Activated naive CD8-positive, alpha-beta T cell treated with anti-CD3 and anti-CD28 coated beads, Interleukin-2, amount 50 U/mL, for 16 hours (primary cell): ENCODE measurements at places on chromosomes 3 and 15.

DNA sequence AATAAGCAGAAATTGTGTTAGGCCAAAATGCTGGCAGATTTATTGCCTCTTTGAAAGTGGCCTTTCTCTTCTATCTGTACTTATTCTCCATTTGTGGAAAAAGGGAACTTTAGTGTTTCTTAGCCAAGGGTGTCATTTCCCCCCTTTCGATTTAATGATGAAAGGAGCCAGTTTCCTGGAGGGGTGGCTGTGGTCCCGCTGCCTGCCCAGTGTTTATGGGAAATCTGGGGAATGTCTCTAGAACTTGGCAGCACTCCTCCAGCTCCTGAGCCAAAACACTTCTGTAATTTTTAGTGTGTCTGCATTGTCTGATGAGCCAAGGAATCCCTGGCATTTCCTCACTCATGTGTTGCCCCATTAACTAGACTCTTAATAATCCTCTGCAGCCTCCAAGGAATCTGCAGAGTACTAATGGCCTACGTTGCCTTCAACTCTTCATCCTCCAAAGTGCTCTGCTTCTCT lies 448.8 kb downstream of the GRM7 start:
- DNase-seq = no peak

GRCh38 chr3:125403789-125404188 lies 28.7 kb upstream of the ZNF148 start:
- DNase-seq = no peak

DNA sequence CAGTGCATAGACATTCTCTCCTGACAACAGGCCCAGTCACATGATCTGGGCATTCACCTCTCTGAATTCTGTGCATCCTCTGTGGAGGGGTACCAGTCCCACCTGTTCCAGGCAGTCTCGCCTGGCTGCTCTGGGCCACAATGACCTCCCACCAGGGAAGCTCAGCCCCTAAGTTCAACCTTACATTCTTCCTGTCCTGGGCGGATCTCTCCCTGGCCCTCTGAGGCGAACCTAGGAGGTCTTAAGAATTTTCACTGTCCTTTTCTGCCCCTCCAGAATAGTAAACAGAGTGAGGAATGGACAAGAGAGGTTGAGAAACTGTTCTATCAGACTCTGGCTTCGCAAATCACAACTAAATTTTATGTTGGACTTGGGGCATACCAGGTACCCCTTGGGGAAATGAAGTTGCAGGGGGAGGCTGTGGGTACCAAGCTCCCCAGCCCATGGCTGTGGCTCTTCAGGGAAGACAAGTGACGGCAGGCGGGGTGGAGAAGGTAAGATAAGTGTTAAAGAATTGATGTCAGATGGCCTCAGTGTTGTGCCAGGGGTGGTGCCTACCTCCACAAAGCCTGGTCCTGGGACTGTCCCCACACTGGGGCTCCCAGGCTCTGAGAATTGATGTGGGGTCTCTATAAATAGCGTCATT lies 5.3 kb downstream of the SCN5A start:
- DNase-seq = no peak

DNA sequence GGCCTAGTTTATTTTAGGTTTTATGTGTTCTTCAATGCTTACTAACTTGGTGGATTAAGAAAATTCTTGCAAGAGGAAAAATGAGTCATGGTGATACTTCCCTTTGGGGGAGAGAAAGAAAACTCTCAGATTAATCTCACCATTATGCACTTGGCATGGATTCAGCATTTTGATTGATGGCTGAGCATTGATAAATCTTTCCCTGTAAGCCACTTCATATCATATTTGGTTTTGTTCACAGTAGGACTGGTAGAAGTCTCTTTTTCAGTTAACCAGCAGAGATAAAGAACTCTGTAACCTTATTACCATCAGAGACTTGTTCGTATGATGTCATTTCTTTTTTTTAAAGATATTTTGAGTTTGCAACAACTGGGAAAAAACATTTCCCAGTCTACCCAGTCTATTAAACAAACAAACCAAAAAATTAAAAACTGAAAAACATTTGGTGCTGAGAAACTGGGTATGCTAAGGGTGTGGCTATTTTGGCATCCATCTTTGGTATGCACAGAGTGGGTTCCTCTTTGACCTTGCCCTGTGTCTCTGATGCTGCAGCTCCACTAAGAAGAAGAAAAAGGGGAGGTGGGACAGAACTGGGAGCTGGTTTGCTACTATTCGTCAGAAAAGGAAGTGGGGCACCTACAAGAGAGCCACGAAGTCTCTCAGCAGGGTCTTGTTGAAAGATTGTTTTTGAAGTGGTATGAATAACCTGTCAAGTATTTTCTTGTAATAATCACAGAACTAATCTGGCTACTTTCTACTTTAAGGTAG lies 17.2 kb downstream of the TMOD3 start:
- DNase-seq = no peak

- DNase-seq = no peak
These were observed 20.9 kb downstream of the SLC24A1 start for GRCh38 chr15:65642594-65642993.

- no peak for DNase-seq
These were observed 15.1 kb downstream of the CTSH start for GRCh38 chr15:78929536-78930264.

DNA sequence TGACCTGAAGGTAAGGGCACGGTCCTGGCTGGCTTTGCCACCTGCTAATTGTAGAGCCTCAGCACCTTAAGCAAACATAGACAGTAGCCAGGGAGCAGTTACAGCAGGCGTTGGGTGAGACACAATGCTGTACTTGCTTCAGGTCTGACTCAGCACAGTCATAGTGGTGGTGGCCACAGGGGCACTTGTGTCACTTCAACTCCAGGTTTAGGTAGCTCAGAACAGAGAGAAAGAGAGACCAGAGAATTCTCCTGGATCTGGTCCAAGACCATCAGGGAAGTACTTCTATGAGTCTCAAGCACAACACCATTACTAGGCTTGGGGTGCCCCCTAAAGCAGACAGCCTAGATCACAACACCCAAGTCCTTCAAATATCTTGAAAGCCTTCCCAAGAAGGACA lies 204.4 kb downstream of the OTOL1 start:
- no peak for DNase-seq

- DNase-seq = no peak
These were observed 63.9 kb downstream of the PPARG start for GRCh38 chr3:12352755-12353154.

GRCh38 chr3:13289771-13290285 lies 130.3 kb downstream of the NUP210 start:
- no peak for DNase-seq

DNA sequence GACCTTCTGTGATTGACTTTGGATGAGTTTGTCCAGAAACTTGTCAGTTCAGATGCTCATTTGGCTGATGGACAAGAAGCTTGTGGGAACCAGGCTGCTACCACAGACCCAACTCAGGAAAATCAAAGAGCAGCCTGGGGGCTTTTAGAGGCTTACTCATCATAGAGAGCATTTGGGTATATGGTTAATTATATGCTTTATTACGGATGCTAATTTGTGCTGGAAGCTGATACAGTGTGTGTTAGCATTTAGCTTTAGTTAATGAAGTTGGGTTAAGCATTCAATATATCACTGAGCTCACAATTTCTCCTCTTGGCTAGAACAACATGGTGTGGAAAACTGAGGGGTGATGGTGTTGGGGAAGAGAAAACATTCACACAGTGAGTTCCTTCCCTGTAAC lies 664.2 kb upstream of the CFAP20DC start:
- no peak for DNase-seq

GRCh38 chr3:167814441-167814951 lies 79.0 kb downstream of the SERPINI1 start:
- no peak for DNase-seq

GRCh38 chr3:188947401-188948280 lies 224.1 kb upstream of the TPRG1 start:
- no peak for DNase-seq

DNA sequence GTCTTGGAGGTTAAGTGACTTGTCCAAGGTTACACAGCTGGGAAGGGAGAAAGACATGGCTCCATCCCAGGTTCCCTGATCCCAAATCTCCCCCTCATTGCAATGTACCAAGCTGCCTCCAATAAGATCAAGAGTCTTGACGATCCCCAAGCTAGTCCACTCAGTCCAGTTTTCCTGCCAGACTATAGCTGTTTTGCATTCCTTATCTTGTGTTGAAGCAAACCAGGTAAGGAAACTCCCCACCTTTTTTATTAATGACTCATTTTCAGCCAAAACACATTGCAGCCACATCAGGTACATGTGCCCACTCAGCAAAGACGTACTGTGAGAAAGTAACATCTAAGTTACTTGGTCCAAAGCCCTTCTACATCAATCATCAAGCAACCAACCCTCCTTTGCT lies 41.9 kb downstream of the LIPC start:
- no peak for DNase-seq

- DNase-seq = no peak
These were observed 98.3 kb downstream of the THRB start for GRCh38 chr3:24396338-24396737.

GRCh38 chr15:76576523-76577279 lies 240.1 kb downstream of the ISL2 start:
- no peak for DNase-seq

GRCh38 chr15:31150732-31151231 lies 49.3 kb upstream of the TRPM1 start:
- no peak for DNase-seq

GRCh38 chr3:45551214-45552010 lies 43.1 kb upstream of the LIMD1 start:
- DNase-seq = no peak

- DNase-seq = no peak
These were observed 121.5 kb downstream of the MCTP2 start for GRCh38 chr15:94352636-94353487.

DNA sequence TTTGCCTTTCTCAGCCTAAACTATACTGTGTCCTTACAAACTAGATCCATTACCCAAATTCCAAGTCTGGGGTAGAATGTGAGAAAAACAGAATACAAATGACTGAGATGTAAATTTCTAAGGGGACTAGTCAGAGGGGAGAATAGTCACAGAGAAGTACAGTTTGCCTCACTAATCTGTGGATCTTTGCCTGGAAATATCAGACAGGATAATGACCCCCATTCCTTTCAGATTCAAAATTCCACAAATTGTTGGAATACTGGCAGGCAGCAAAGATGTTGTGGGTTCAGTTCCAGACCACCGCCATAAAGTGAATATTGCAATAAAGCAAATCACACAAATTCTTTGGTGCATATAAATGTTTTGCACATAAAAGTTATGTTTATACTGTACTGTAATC lies 762.8 kb upstream of the NR2F2 start:
- no peak for DNase-seq

GRCh38 chr3:178474526-178474925 lies 61.7 kb upstream of the KCNMB2 start:
- DNase-seq = no peak

- no peak for DNase-seq
These were observed 534.5 kb upstream of the KCNMB2 start for GRCh38 chr3:178001670-178002101.

DNA sequence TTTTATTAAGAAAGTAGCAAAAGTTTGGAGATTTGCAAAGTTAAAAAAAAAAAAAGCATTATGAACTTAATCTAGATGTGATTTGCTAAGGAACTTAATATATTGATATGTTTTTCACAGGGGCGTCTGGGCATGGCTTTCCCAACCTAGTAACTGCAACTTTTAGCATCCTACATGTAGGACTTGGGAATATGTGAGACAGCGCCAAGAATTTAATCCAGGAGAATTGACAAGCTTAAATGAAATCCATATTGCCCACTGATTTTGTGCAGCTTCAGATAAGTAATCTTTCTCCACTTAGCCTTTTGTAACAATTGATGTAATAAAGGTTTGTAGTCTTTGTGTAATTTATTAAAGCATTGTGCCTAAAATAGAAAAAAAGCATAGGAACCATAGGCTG lies 982 bp upstream of the GABPB1 start:
- DNase-seq = no peak

DNA sequence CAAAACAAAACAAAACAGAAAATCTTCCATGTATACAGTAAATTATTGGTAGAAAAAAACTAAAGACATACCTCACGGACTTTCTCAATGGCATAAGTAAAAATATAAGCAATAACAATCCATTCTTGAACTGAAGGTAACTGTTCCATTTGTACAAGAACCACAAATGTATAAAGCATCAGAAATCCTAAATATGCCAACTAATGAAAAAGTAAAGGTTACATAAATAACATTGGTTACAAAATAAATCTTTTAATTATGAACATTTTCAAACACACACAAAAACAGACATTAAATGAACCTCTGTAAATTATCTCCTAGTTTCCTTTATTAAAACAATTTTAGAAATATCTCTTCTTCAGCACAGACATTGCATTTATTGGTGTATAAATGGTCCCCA lies 60.7 kb upstream of the USP50 start:
- DNase-seq = no peak

GRCh38 chr3:42101048-42101447 lies 9.9 kb downstream of the TRAK1 start:
- no peak for DNase-seq

DNA sequence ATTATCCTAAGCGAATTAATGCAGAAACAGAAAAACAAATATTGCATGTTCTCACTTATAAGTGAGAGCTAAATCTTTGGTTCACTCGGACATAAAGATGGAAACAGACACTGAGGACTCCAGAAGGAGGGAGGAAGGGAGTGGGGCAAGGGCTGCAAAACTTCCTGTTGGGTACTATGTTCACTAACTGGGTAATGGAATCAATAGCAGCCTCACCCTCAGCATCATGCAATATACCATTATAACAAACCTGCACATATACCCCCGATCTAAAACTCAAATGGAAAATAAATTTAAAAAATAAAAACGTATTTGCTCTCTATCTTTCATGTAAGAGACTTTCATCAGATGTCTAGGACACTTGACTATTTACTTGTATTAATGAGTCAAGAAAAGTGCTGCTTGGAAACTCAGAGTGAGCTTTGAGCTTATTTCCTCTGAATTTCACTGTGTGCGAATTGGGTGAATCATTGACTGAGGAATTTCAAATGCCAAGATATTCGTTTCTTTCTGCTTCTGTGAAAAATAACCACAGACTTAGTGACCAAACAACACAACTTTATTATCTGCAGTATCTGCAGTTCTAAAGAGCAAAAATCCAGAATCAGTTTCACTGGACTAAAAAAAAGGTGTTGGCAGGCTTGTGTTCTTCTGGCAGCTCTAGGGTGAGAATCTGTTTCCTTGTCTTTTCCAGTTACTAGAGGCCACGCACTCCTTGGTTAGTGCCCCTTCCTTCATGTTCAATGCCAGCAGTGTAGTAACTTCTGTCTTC lies 18.4 kb downstream of the TM4SF18 start:
- no peak for DNase-seq

GRCh38 chr3:112133626-112134334 lies 732 bp upstream of the GCSAM start:
- no peak for DNase-seq

GRCh38 chr3:194138732-194139070 lies 2.8 kb downstream of the HES1 start:
- DNase-seq = no peak

DNA sequence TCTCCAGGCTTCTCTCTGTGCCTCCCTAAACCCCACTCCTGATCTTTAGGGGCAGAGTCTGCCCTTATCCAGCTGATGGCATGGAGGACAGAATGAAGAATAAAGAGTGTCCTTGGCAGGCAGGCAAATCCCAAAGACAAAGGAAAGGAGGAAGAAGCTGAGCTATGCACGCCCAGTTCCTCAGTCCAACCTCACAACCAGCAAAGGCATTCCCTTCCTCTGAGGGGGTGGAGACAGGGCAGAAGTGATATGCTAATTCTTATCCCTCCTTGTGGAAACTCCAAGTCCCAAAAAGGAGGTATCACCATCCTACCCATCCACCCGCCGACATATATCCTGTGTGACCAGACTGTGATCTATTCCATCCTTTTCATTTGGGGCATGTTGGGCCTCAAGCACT lies 10.5 kb upstream of the CCDC54 start:
- no peak for DNase-seq

- no peak for DNase-seq
These were observed 129.3 kb upstream of the TPM1 start for GRCh38 chr15:62913246-62913645.
